ENCODE measurements at places on chromosomes 7 and 10.
A peak's percentile ranks its signal among the peaks of the same experiment; 100 is the strongest.

DNA sequence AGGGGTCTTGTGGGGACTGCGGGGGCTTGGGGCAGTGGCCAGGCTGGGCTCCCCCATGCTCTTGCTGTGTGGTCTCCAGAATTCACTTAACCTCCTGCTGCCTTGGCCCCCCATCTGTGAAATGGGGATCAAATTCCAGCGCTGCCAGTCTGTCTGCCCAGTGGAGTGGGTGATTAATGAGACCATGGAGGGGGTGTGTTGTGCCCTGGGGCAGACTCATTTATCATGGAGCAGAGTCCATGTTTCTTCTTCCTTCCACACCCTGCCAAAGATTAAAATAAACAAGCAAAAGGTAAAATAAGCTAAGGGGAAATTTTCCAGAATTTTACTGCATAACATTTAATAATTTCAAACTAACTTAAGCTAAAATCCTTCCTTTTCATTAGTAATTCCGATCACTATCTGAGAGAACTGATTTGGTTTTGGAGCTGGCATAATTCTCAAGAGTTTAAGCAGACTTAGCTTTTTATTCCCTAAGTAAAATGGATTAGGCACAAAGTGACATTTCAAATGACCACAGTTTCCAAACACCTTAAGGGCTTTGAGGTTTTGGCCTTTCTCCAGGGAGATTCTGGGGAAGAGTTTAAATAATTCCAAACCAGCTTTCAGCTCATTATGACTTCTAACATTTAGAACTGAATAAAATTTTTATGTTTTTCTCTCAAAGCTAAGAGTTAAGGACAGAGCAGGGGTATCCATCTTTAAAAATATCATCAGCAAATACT is 211.9 kb downstream of the CXCL12 start:
- no peak for DNase-seq

DNA sequence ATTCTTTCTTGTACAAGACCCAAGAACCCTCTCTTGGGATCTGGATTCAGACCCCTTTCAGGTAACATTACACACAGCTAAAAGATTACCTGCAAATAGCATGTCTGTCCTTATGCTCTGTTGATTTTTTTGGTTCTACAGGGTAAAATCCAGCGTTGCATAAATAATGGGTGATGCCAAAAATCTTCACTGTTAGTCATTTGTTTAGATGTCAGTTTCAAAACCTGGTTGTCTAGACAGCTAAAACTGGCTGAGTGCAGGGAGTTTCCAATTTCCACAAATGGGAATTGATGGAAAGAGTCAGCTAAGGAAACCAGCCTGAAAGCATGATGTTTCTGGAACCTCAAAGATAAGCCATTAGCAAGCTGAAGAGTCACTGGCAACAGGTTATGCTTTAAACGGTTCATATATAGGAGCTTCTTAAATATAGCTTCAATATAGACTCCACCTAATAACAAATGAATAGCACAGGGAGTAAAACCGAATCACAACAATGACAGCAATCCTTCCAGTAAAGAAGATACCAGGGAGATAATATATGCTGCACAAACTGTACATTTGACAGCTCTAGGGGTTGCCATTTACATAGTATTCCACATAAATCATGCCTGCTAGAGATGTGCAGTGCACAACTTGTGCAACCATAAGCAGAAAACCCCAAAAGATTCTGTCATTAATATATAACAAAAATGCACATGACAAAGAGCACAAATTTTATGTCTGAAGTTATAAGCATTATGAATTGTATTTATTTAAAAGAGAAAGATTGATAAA is 20.4 kb downstream of the CCDC71L start:
- DNase-seq, result no peak

GRCh38 chr7:94975336-94975735 is 67.9 kb downstream of the PPP1R9A start:
- no peak for DNase-seq

DNA sequence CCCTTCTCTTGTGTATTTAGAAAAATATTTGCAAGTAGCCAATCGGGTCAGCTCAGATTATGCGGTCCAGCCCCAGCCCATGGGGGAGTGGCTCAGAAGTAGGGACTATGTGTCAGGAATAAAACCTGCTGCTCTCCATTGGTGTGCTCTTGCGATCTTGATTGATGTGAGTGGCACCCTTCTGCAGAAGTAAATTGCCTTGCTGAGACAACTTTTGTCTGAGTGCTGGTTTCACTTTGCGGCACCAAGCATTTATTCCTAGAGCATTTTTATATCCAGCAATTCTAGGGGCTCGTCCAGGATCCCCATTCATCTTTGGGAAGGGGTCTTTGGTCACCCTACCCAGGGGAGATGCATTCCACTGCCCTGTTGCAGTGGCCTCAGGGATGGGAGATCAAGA is 26.1 kb upstream of the FAM221A start:
- no peak for DNase-seq

GRCh38 chr7:131159961-131160361 is 167.7 kb upstream of the MKLN1 start:
- no peak for DNase-seq

GRCh38 chr7:25854059-25854458 is 297.9 kb upstream of the NFE2L3 start:
- DNase-seq, result no peak

GRCh38 chr7:42167631-42168236 is 69.3 kb downstream of the GLI3 start:
- DNase-seq, result no peak

- no peak for DNase-seq
Observed at GRCh38 chr7:26514633-26515032, 223.0 kb downstream of the SNX10 start.

- DNase-seq, result no peak
Observed at GRCh38 chr10:33800986-33801385, 466.5 kb upstream of the NRP1 start.

- DNase-seq, result peak; percentile 56
Observed at GRCh38 chr10:87850742-87851205, 12.6 kb downstream of the KLLN start.

DNA sequence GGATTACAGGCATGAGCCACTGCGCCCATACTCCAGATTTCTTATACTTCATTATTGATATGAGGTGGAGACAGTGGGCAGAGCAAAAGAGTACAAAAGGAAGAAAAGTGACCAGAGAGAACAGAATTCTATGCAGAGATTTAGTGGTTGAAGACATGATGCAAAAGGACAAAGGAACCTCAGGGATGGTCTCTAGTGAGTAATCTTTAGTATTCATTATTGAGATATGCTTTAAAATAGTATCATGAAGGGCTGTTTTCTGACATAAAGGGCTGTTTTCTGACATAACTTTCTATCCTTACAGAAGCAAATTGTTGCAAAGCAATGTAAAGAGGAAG is 81.2 kb upstream of the OIT3 start:
- no peak for DNase-seq

- DNase-seq, result peak; percentile 5
Observed at GRCh38 chr10:125133696-125134482, 26.5 kb downstream of the CTBP2 start.

- DNase-seq, result no peak
Observed at GRCh38 chr10:32888161-32888927, 69.7 kb downstream of the ITGB1 start.

DNA sequence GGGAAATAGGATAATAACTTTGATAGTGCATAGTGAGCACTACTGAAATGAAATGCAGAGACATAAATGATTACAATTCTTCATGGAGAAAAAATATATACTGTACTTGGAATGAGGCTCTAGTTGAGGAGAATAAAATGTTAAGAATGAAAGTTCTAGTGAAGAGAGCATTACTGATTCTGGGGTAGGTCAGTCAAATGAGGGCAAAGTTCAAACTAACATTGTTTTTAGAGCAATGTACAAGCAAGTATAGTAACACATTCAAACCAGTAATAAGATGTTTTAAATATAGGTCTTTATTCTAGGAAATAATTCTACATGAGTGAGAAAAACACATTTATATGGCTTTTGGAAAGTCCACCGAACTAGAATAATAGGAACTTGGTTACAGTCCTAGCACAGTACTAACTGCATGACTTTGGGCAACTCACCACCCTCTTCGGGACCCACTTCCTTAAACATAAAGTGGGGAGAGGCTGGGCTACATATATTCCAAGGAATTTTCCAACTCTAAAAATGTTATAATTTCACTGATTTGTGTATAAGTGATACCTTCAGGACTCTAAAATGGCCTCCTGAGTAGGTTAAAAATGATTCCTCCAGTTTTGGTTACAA is 86.4 kb downstream of the CDK6 start:
- no peak for DNase-seq
